Nephron progenitor cell (in vitro differentiated cells): ENCODE measurements at places on chromosomes 2 and 18.

DNA sequence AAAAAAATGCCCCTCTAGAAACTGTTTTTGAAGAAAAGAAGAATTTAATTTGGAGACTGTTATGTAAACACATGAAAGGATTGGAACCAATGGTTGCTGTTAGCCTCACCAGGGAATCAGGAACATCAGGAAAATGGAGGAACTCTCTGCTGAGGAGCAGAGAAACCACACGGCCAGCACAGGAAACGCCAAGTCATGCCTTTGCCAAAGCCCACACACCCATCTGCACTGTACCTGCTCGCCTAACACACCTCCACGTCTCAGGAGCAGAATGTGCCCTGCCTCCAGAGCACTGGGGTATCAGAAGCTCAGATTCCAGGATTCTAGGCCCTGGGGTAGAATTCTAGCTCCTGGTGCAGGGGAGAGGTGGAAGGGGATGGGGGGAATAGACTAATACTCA, 9.8 kb upstream of the SCYGR1 start:
- H3K27ac ChIP-seq: no peak overlapping the region
- no peaks in the 10 kb centered on the region for H3K36me3 ChIP-seq
- DNase-seq: no peak
- H3K4me3 ChIP-seq: no peak overlapping the region
- peaks cover 14% of the 10 kb centered on the region for H3K27me3 ChIP-seq

- no peaks in the 10 kb centered on the region for H3K36me3 ChIP-seq
- no peak overlapping the region for H3K4me3 ChIP-seq
- H3K4me1 ChIP-seq: peaks cover 19% of the 10 kb centered on the region
These were observed 77.0 kb upstream of the CNGA3 start for GRCh38 chr2:98269274-98269673.

GRCh38 chr2:17795309-17795708, 21.0 kb upstream of the MSGN1 start:
- no peak overlapping the region for H3K27ac ChIP-seq
- DNase-seq: no peak
- H3K27me3 ChIP-seq: peaks cover 7% of the 10 kb centered on the region
- no peak overlapping the region for H3K4me3 ChIP-seq
- H3K36me3 ChIP-seq: no peaks in the 10 kb centered on the region
- peaks cover 82% of the 10 kb centered on the region for H3K4me1 ChIP-seq

GRCh38 chr18:50783553-50783952, 36.3 kb downstream of the MRO start:
- no peak overlapping the region for H3K27ac ChIP-seq
- H3K36me3 ChIP-seq: no peaks in the 10 kb centered on the region
- H3K27me3 ChIP-seq: peaks cover 7% of the 10 kb centered on the region

GRCh38 chr2:209933499-209934483, 68.6 kb upstream of the RPE start:
- H3K27me3 ChIP-seq: no peaks in the 10 kb centered on the region
- H3K4me1 ChIP-seq: no peaks in the 10 kb centered on the region
- H3K27ac ChIP-seq: no peak overlapping the region
- H3K4me3 ChIP-seq: no peak overlapping the region
- no peak for DNase-seq

GRCh38 chr2:72934683-72935610, 17.6 kb downstream of the EMX1 start:
- peaks cover 61% of the 10 kb centered on the region for H3K27me3 ChIP-seq
- DNase-seq: no peak
- H3K4me1 ChIP-seq: peaks cover 30% of the 10 kb centered on the region
- H3K27ac ChIP-seq: no peak overlapping the region

GRCh38 chr2:190535586-190535985, 1.1 kb upstream of the NEMP2 start:
- DNase-seq: no peak
- peaks cover 44% of the 10 kb centered on the region for H3K36me3 ChIP-seq
- peak overlapping the region; percentile 89 for H3K27ac ChIP-seq
- peak overlapping the region; percentile 76 for H3K4me3 ChIP-seq
- no peaks in the 10 kb centered on the region for H3K27me3 ChIP-seq

DNA sequence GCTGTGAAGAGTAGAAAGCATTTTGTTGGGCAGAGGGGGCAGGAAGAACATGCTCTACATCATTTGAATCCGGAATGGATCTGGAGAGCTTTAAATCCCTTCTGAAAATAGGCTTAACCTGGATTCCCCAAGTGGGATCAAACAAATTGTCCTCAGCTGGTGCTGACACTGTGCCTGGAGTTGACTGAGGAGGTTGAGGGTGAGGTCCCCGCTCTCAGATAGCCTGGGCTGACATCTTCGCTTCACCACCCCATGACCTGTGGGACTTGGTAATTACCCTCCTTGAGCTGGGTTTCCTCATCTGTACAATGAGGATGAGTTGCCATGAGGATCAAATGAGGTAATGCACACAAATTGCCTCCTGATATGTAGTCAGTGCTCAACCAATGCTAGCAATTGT, 117.8 kb upstream of the SMAD2 start:
- no peak overlapping the region for H3K4me3 ChIP-seq
- DNase-seq: no peak
- H3K27ac ChIP-seq: no peak overlapping the region
- no peaks in the 10 kb centered on the region for H3K36me3 ChIP-seq
- peaks cover 27% of the 10 kb centered on the region for H3K4me1 ChIP-seq

- no peak for DNase-seq
- no peaks in the 10 kb centered on the region for H3K4me1 ChIP-seq
- peaks cover 3% of the 10 kb centered on the region for H3K27me3 ChIP-seq
- H3K27ac ChIP-seq: peak overlapping the region; percentile 24
- H3K4me3 ChIP-seq: no peak overlapping the region
These were observed 114.6 kb downstream of the IKZF2 start for GRCh38 chr2:213036836-213037235.

- H3K4me3 ChIP-seq: peak overlapping the region; percentile 54
- peaks cover 36% of the 10 kb centered on the region for H3K4me1 ChIP-seq
- H3K27me3 ChIP-seq: peaks cover 34% of the 10 kb centered on the region
- peak; percentile 59 for DNase-seq
These were observed 3.9 kb downstream of the BOD1L2 start for GRCh38 chr18:57150828-57151227.

GRCh38 chr2:43400508-43400907, 174.1 kb upstream of the ZFP36L2 start:
- peaks cover 18% of the 10 kb centered on the region for H3K36me3 ChIP-seq
- H3K27ac ChIP-seq: no peak overlapping the region
- H3K4me3 ChIP-seq: no peak overlapping the region
- no peak for DNase-seq

DNA sequence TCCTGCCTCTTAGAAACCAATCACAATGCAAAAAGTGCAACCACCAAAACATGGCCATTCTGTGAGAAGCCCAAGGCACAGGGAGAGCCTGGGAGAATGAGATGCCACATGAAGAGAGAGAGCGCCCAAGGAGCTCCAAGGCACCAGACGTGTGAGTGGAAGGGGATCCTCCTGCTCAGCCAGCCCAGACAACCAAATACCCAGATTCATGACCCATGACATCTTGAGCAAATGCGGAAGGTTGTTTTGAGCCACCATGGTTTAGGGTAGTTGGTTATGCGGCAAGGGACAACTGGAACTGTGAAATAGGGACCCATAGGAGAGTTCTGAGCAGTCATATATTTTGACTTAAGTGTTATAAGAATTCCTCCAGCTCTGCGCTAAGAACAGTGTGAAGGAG, 7.0 kb downstream of the AFF3 start:
- no peak overlapping the region for H3K27ac ChIP-seq
- H3K4me1 ChIP-seq: peaks cover 15% of the 10 kb centered on the region
- no peaks in the 10 kb centered on the region for H3K36me3 ChIP-seq
- H3K4me3 ChIP-seq: no peak overlapping the region
- no peak for DNase-seq

DNA sequence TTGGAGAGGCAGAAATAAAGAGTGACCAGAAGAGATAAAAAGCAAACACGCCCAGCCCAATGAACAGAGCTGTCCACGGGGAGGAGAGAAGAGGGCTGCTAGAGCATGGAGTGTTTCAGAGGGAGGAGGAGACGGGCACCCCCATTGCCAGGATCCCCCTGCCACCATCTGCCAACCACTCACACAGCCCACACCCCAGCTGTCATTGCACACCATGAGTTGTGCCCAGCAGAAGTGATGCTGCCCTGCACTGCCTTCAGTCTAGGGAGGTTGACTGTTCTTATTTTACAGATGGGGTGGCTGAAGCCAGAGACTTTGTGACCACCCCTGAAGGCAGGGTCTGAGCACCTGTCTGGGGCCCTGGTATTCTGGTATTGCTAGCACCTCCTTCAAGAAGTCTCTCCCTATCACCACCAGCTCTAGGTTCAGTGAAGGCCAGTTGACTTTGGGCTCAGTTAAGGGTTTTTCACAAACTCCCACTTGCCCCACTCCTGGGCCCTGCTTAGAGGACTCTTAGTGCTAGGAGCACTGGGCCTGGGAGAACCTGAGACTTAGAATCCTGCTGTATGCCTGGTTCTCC, 2.4 kb downstream of the FABP1 start:
- no peak overlapping the region for H3K4me3 ChIP-seq
- H3K4me1 ChIP-seq: peaks cover 6% of the 10 kb centered on the region
- DNase-seq: no peak
- peaks cover 31% of the 10 kb centered on the region for H3K27me3 ChIP-seq

- H3K27me3 ChIP-seq: peaks cover 4% of the 10 kb centered on the region
- DNase-seq: no peak
- H3K4me1 ChIP-seq: peaks cover 42% of the 10 kb centered on the region
- H3K36me3 ChIP-seq: peaks cover 16% of the 10 kb centered on the region
- no peak overlapping the region for H3K27ac ChIP-seq
These were observed 156.0 kb downstream of the GBX2 start for GRCh38 chr2:236012155-236012554.

DNA sequence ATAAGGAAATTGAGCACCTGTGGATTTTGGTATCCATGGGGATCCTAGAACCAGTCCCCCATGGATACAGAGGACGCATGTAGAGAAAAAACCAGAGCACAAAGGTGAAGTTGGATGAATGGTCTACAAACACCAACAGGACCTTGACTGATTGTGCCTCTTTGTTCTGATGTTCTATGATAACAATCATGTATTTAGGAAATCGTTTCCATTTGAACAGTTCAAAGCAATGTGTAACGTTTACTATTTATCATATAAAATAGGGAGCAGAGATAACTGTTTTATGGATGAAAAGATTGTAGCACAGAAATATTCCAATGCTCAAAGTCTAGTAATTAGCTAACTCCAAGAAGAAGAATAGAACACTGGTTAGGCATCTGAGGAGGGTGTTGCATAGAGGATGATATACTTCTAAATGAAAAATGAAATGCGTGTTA, 116.3 kb upstream of the FN1 start:
- no peak for DNase-seq
- no peak overlapping the region for H3K27ac ChIP-seq
- no peak overlapping the region for H3K4me3 ChIP-seq
- no peaks in the 10 kb centered on the region for H3K4me1 ChIP-seq

DNA sequence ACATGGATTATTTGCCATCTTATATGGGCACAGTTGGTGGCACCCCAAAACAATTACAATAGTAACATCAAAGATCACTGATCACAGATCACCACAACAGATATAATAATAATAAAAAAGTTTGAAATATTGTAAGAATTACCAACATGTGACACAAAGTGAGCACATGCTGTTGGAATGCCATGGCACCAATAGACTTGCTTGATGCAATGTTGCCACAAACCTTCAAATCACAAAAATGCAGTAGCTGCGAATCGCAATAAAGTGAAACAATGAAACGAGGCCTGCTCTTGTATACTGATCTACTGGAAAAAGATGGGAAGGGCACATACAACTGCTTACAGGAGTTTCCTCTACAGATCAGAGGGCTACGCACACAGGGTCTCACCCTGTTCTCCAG, 32.2 kb upstream of the AMMECR1L start:
- no peak overlapping the region for H3K4me3 ChIP-seq
- peak overlapping the region; percentile 46 for H3K27ac ChIP-seq
- DNase-seq: no peak
- no peaks in the 10 kb centered on the region for H3K36me3 ChIP-seq
- no peaks in the 10 kb centered on the region for H3K4me1 ChIP-seq

GRCh38 chr2:104938231-104938941, 84.5 kb downstream of the POU3F3 start:
- H3K27me3 ChIP-seq: peaks cover 3% of the 10 kb centered on the region
- H3K27ac ChIP-seq: no peak overlapping the region
- H3K36me3 ChIP-seq: no peaks in the 10 kb centered on the region
- no peak overlapping the region for H3K4me3 ChIP-seq

DNA sequence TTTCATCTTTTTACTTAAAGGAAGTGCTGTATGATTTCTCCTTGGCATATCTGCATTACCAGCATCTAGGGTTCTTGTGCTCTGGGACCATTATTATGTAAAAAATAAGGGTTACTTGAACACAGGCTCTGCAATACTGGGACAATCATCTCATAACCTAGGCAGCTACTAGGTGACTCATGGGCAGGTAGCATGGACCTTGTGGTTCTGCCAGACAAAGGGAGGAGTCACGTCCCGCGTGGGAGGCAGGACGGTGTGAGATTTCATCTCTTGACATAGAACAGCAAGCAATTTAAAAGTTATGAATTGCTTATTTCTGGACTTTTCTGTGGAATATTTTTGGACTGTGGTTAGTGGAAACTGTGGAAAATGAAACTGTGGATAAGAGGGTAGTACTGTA, 34.1 kb downstream of the ASAP2 start:
- DNase-seq: no peak
- H3K4me3 ChIP-seq: no peak overlapping the region
- peaks cover 74% of the 10 kb centered on the region for H3K4me1 ChIP-seq
- H3K27me3 ChIP-seq: no peaks in the 10 kb centered on the region
- no peak overlapping the region for H3K27ac ChIP-seq

- no peaks in the 10 kb centered on the region for H3K36me3 ChIP-seq
- H3K4me3 ChIP-seq: no peak overlapping the region
- H3K4me1 ChIP-seq: peaks cover 3% of the 10 kb centered on the region
- peaks cover 4% of the 10 kb centered on the region for H3K27me3 ChIP-seq
These were observed 373.1 kb downstream of the CMPK2 start for GRCh38 chr2:6492573-6492972.

GRCh38 chr2:176117162-176117822, 714 bp downstream of the HOXD10 start:
- peaks cover 85% of the 10 kb centered on the region for H3K4me1 ChIP-seq
- DNase-seq: peak; percentile 20
- no peaks in the 10 kb centered on the region for H3K36me3 ChIP-seq
- peak overlapping the region; percentile 93 for H3K27ac ChIP-seq
- peak overlapping the region; percentile 86 for H3K4me3 ChIP-seq
- peaks cover 63% of the 10 kb centered on the region for H3K27me3 ChIP-seq

GRCh38 chr2:241540401-241540770, 18.2 kb upstream of the BOK start:
- peaks cover 28% of the 10 kb centered on the region for H3K4me1 ChIP-seq
- no peak overlapping the region for H3K4me3 ChIP-seq
- peaks cover 37% of the 10 kb centered on the region for H3K27me3 ChIP-seq

DNA sequence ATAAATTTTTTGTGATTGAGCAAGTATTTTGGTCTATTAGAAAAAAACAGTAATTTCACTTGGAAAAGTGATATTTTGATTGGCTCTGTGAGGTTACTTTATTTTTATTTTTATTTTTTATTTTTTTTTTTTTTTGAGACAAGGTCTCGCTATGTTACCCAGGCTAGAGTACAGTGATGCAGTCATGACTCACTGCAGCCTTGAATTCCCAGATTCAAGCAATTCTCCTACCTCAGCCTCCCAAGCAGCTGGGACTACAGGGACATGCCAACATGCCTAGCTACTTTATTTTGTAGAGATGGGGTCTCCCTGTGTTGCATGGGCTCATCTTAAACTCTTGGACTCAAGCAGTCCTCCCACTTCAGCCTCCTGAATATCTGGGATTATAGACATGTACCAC, 60.9 kb upstream of the MGAT5 start:
- no peak overlapping the region for H3K27ac ChIP-seq
- H3K4me1 ChIP-seq: peaks cover 21% of the 10 kb centered on the region
- no peak overlapping the region for H3K4me3 ChIP-seq
- peaks cover 20% of the 10 kb centered on the region for H3K36me3 ChIP-seq
- H3K27me3 ChIP-seq: no peaks in the 10 kb centered on the region
- DNase-seq: no peak
